ENCODE measurements at places on chromosomes 1 and 21.

DNA sequence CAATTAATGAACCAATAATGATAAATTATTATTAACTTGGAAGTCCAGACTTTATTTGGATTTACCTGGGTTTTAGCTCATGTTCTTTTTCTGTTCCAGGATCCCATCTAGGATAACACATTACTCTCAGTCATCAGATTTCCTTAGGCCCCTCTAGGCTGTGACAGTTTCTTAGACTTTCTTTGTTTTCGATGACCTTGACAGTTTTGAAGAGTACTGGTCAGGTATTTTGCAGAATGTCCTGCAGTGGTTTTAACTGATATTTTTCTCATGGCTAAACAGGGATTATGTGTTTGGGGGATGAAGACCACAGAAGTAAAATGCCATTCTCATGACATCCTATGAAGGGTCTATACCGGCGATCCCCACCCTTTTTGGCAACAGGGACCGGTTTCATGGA, 144.0 kb downstream of the NAV1 start:
- no peak for DNase-seq

GRCh38 chr1:39886757-39887231, 3.5 kb upstream of the TRIT1 start:
- DNase-seq: no peak

DNA sequence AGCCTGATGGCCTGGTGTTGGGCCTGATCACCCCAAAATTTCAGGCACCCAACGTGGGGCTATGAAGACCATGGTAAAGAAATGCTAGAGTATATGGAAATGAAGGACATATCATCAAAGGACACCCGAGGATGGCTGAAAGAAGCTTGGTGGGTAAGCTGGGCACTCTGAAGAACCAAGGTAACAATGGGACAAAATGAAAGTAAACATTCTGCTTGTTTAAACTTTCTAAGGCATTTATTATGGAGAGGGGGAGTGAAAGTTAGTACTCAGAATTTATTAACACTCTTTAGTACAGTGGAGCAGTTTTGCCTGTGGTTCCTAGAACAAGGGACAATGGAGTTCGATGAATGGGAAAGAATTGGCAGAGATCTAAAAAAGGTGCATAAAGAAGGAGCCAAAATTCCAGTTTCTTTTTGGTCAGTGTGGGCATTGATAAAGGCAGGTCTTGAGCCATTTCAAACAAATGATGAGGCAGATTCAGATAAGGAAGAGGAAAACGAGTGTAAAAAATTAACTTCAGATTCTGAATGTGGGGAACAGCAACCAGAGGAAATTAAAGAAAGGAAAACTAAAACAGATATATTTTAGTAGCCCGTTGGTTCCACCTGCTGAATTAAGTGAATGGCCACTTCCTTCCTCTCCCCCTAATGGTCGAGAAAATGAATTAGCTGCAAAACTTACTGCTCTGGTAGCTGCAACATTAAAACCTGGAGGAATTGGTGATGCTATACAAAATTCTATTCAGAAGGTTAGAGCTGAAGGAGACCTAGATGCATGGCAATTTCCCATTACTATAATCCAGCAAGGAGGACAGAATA, 8.4 kb upstream of the PM20D1 start:
- no peak for DNase-seq

DNA sequence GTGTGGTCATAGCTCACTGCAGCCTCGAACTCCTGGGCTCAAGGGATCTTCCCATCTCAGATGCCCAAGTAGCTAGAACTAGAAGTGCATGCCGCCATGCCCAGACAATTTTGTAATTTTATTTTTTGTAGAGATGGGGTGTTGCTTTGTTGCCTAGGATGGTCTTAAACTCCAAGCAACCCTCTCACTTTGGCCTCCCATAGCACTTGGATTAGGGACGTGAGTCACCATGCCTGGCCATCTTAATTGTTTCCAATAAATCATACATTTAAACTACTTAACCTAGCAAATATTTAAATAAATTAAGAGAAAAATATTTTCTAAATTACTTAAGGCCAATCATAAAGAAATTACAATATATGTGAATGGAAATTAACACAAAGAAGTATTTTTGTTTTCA, 35.1 kb upstream of the ADGRL4 start:
- no peak for DNase-seq

- no peak for DNase-seq
These were observed 30.7 kb downstream of the TUFT1 start for GRCh38 chr1:151570819-151571218.

- DNase-seq: no peak
These were observed 3.6 kb upstream of the NPPA start for GRCh38 chr1:11851180-11851579.

GRCh38 chr1:165073185-165074007, 283.1 kb downstream of the LMX1A start:
- DNase-seq: no peak

DNA sequence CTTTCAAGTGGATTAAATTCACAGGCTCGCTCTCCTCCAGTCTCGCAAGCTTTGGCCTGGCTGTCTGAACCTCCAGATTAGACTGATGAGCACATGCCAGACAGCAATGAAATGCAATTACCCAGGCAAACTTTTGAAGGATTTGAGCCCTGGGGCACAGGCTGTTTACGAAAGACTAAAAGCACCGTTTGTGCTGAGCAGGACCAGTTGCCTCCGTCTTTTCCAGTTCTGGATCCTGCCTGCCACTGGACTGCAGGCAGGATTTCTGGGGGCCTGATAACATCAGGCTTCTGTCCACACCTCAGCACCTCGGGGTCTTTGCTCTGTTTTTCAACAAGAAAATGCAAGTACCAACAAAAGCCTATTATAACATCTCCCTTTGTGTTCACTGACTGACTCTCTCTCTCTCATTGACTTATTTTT, 145.7 kb downstream of the CLIC6 start:
- no peak for DNase-seq

DNA sequence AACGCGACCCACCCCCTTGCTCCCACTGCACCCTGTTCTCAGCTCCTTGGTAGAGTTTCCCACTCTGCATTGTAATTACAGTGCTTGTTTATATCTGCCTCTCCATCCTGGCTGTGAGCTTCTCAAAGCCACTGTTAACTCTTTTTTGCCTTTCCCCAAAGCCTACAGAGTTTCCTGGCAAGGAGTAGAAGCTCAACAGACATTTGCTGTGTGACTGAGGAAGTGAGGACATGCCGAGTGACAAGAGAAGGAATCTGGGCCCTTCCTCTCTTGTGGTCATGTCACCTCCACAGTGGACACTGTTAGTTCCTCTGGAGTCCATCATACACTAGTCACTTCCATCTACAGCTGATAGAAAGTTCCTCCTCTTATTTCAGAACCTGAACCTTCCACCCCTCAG, 6.1 kb upstream of the IGSF8 start:
- DNase-seq: no peak

- no peak for DNase-seq
These were observed 51.4 kb downstream of the CDC7 start for GRCh38 chr1:91552091-91552490.

DNA sequence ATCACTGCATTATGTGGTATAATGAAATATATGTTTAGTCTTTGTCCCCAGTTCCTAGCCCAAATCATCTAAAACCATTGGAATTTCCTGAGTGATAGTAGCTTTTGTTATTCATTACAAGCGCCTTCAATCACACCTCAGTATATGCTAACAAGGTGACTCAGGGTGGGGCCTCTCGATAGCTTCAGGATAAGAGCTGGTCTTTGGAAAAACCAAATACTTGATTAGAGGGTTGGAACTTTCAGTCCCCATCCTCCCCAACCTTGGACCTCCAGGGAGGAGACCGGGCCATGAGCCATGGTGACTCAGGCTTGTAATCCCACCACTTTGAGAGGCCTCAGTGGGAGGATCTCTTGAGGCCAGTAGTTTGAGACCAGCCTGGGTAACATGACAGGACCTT, 5.1 kb upstream of the BRDT start:
- DNase-seq: no peak

Data from stimulated activated effector memory CD8-positive, alpha-beta T cell treated with anti-CD3 and anti-CD28 coated beads, Interleukin-12 subunit alpha, Interleukin-12 subunit beta, amount 100 ng/mL, for 72 hours (primary cell).